ENCODE measurements at places on chromosomes 5 and 9.

DNA sequence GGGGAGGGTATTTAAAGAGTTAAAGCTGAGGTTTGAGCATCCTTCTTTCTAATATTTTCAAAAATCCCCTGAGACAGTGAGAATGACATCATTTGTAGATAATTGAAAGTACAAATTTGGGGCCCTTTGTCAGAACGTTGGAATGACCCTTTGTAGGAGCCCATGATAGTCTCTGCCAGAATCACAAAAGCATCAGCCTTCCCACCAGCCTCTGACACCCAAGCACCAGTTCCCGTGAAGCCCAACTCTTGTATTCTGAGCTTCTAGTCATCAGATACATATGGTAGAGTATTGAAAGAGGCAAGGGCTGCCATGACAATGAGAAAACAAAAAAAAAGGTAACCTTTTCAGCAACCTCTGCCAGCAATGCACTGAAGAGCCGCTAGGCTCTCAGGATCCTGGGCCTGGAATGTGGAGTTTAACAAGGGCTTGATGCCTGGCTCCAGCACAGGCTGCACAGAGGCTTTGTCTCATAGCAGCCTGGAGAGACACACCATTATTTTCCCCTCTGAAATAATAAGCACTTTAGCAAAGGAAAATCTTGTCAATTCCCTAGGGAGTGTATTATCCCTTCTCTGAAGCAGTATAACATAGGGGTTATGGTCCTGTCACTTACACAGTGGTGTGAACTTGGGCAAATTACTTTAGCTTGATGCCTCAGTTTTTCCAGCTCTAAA, 114.4 kb downstream of the ZNF608 start:
- no peak for DNase-seq

DNA sequence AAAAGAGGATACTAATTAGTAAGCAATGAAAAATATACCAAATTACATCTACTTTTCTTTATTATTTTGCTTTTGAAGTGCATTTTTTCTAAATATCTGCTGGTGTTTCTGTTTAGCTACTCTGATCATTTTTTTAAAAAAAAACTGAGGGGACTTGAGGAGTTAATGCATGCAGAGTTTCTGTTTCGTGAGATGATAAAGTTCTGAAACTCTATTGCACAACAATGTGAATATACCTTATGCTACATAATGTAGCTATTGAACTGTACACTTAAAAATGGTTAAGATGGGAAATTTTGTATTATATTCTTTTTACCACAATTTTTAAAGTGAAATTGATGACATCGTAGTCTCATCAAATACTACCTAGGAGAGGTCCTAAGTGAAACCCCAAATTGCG, 288.3 kb upstream of the NR4A3 start:
- no peak for DNase-seq

DNA sequence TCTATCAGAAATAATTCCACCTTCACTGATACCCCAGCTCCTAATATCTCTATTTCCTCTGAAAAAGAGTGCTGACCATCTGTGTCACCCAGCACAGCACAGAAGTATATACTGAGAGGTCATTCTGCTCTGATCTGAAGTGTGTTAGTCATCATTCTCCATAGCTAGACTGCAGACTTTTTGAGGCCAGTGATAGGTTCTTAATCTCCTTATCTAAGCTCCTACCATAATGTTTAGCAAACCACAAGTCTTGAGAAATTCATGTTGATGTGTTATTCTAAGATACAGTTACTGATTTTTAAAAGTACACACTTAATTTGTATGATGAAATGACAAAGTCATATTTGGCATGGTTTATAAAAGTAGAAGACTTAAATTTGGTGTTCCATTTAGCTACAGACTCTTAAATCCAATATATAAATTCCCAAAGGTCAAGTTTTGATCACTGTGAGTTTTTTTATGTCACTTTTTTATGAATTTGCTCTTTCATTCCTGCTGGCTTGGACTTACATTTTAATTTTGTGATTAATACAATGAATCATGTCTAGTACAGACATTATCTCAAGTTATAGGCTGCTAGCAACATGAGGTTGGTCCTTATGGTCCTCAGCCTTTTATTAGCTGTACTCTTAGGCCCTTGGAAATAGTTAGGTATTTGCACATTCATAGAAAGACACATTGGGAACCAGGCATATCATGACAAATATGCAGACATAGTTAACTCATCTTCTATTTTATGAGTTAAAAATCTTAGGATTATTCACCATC, 380.8 kb downstream of the EBF1 start:
- no peak for DNase-seq

DNA sequence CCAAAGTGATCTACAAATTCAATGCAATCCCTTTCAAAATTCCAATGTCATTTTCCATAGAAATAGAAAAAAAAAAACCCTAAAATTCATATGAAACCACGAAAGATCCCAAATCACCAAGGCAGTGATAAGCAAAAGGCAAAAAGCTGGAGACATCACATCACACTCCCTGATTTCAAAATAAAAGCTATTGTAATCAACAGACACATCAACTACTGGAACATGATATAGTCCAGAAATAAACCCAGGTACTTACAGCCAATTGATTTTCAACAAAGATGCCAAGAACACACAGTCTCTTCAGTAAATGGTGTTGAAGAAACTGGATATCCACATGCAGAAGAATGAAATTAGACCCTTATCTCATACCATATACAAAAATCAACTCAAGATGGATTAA, 224.0 kb downstream of the WDR70 start:
- no peak for DNase-seq

DNA sequence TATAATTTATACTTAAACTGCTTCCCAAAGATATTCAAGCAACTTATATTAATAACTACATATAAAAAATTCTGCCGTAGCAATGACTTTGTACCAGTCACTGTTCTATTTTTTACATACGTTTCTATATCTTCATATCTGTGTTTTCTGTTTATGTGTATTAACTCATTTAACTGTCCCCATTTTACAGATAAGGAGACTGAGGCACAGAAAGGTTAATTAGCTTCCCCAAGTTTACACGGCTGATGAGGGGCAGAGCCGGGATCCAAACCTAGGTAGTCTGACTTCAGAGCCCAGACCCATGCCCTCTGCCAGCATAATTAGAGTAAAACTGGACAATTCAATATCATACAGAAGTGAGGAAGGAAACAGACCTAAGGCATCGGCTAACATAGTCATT, 259.7 kb upstream of the TUT7 start:
- no peak for DNase-seq

- DNase-seq, result no peak
Measured at GRCh38 chr9:121974421-121974820, 118.7 kb downstream of the TTLL11 start.

DNA sequence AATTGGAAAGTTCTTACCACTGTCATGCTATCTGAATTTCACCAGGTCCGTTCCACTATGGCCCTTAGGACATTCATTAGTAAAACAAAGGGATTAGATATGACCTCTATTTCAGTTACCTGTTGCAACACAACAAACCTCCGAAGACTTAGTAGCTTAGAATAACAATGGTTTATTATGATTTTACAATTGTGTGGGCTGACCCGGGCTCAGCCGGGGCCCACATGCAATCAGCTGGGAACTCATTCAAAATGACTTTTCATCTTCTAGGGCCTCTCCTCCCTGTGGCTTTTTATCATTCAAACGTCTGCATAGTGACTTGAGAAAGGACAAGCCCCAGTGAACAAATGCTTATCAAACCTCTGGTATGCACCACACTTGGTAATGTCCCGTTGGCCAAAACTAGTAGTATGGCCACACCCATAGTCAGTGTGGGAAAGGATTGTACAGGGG, 2.3 kb upstream of the FBXW11 start:
- no peak for DNase-seq
